Stimulated activated CD8-positive, alpha-beta memory T cell treated with anti-CD3 and anti-CD28 coated beads, Interleukin-15, amount 100 ng/mL, for 4 hours (primary cell): ENCODE measurements at places on chromosomes 12 and 14.

GRCh38 chr12:15289192-15289591 lies 33.1 kb upstream of the PTPRO start:
- DNase-seq: no peak

DNA sequence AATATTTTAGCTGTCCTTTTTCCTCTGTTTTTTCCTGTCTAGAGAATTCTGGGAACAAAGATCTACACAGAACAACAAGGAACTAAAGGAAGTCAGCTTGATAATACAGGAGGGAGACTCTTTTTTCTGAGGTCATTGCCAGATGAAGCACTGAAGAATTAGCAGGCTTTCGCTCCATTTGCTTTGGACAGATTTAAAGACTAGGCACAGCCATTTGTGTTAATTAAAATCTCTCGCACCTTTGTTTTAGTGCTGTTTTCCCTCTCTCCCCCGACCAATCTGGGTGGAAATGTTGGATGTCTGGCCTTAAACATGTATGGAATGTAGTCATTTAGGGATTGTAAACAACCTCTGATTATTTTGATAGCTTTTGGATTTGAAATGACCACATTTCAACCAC lies 9.6 kb upstream of the GPHN start:
- no peak for DNase-seq

DNA sequence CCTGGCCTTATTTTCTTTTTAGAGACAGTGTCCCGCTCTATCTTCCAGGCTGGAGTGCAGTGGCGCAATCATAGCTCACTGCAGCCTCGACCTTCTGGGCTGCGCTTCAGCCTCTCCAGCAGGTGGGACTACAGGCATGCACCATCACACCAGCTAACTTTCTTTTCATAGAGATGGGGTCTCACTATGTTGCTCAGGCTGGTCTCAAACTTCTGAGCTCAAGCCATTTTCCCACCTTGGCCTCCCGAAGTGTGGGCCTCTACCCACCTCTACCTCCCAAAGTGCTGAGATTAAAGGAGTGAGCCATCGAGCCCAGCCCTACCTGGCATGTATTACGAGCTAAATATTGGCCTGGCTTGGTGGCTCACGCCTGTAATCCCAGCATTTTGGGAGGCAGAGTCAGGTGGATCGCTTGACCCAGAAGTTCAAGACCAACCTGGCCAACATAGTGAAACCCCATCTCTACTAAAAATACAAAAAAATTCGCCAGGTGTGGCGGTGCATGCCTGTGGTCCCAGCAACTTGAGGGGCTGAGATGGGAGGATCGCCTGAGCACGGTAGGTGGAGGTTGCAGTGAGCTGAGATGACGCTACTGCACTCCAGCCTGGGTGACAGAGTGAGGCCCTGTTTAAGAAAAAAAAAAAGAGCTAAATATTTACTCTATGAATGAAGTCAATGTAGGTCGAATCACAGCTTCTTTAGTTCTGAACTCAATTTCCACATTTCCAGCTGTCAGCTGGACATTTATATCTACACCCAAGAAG lies 7.6 kb upstream of the RILPL1 start:
- no peak for DNase-seq

- no peak for DNase-seq
Measured at GRCh38 chr14:63277591-63278183, 41.0 kb downstream of the GPHB5 start.

- DNase-seq: no peak
Measured at GRCh38 chr12:123723765-123724164, 11.6 kb downstream of the ATP6V0A2 start.
